HCT116 (cell line): ENCODE measurements at places on chromosomes 1 and 21.

DNA sequence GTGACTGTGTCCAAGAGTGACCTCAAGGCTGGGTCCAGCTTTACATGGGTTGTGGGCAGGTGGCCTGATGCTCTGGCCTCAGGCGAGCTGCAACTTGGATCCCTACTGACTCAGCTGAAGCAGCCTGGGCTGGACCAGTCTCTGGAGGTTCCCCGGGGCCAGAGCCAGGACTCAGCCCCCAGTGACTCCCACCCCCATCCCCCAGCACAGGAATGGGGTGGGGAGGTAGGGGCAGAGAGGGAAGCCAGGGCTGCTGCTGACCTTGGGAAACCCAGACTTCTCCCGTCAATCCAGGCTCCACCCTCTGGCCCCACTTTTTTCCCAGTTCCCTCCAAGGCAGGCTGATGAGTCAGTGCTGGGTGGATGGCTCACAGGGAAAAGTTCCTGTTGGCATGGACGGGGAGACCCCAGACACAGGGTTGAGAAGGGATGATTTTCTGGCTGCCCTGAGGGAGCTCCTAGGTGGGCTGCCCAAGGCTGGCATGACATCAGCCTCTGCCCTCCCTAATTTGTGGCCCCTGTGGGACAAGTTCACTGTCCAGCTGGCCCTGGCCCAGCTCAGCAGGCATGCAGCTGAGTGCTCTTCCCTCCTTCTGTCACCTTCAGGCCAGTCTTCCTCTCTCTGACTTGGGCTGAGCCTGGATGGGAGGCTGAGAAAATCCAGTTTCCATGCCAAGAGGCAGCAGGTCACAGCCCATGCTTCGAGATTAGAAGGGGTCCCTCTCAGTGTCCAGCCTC lies 2.2 kb downstream of the ZC3H12A start:
- H3K27me3 ChIP-seq = 0 out of 2 replicates have a peak, but pooled peaks cover under 1% of the 10 kb centered on the region
- DNase-seq = no peak
- H3K36me3 ChIP-seq = peaks cover 12% of the 10 kb centered on the region
- peak overlapping the region; percentile 80 for H3K4me3 ChIP-seq
- peaks cover 90% of the 10 kb centered on the region for H3K4me1 ChIP-seq

DNA sequence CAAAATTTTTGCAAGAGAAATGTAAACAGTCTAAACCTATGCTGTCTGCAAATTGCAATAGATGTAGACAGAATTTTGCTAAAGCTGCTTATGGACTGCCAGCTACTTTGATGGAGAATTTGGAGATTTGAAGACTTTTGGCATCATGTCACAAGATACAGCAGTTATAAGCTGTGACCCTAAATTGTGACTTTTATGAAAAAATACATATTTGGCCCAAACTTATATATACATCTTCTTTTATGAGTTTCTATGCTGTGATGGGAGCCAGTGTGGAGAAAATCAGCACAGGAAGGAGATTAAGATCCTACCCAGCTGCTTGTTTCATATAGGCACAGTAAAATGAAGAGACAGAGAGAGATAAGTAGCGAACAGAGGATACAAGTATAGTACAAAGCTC lies 1595.4 kb downstream of the PLA2G4A start:
- no peak for DNase-seq
- no peaks in the 10 kb centered on the region for H3K27me3 ChIP-seq
- H3K27ac ChIP-seq = no peak overlapping the region
- no peak overlapping the region for H3K4me3 ChIP-seq
- H3K36me3 ChIP-seq = no peaks in the 10 kb centered on the region

GRCh38 chr1:71640116-71640515 lies 559.3 kb upstream of the ZRANB2 start:
- H3K4me3 ChIP-seq = no peak overlapping the region
- no peak overlapping the region for H3K27ac ChIP-seq
- no peaks in the 10 kb centered on the region for H3K27me3 ChIP-seq
- DNase-seq = no peak

- no peak overlapping the region for H3K27ac ChIP-seq
- H3K36me3 ChIP-seq = peaks cover 20% of the 10 kb centered on the region; the same call in 1 of the 2 replicates
- H3K4me3 ChIP-seq = no peak overlapping the region
- DNase-seq = no peak
These were observed 54.4 kb downstream of the EPRS1 start for GRCh38 chr1:219991919-219992318.

DNA sequence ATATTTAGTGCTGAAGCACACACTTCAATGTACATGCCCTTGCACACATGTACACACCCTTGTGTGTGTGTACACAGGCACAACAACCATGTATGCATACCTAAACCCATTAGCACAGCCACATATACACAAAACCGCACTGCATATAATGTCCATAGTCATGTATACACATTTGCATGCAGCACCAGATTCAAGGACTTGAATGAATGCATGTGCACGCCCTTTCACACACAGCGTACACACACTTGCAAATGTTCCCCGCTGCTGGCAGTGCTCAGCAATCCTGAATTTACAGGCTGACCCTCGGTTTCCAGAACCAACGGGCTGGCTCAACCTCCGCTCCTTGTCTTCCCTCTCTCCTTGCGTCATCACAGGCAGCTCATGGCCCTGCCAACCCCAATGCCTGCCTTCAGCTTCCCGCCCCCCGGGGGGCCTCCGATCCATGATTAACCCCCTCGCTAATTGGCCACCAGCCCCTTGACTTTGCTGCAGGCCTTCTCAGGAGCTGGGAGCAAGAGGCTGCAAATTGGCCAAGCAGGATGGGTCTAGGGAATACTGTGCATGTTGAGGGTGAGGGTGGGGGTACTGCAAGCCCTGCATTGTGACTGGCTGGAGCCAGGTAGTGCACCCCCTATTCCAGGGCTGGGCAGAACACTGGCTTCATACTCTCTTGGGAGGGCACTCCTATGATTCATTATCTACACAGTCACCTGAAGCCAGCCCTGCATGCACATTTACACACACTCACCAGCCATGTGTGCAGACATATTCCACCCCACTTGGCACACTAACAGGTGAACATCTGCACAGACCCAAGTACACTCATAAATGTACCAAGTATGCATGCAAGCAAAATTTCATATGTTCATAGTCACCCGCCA lies 7.9 kb downstream of the GPR3 start:
- DNase-seq = no peak
- H3K27ac ChIP-seq = no peak overlapping the region
- H3K4me1 ChIP-seq = peaks cover 14% of the 10 kb centered on the region
